ENCODE measurements at places on chromosomes 7 and 10.

DNA sequence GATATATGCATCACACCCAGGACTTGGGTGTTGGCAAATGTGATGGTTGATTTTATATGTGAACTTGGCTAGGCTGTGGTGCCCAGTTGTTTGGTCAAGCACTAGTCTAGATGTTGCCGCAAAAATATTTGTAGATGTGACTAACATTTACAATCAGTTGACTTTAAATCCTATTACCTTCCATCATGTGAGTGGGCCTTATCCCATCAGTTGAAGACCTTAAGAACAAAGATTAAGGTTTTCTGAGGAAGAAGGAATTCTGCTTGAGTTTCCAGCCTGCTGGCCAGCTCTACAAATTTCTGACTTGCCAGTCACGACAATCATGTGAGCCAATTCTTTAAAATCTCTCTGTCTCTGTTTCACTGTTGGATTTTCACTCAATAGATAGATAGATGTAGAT lies 20.3 kb downstream of the TSPAN13 start:
- H3K36me3 ChIP-seq, result peaks cover 2% of the 10 kb centered on the region
- no peaks in the 10 kb centered on the region for H3K27me3 ChIP-seq
- H3K4me3 ChIP-seq, result no peak overlapping the region

- no peaks in the 10 kb centered on the region for H3K36me3 ChIP-seq
- H3K27ac ChIP-seq, result no peak overlapping the region
- H3K4me3 ChIP-seq, result no peak overlapping the region
- no peaks in the 10 kb centered on the region for H3K27me3 ChIP-seq
- DNase-seq, result no peak
These were observed 81.9 kb upstream of the PDCD4 start for GRCh38 chr10:110789604-110790433.

DNA sequence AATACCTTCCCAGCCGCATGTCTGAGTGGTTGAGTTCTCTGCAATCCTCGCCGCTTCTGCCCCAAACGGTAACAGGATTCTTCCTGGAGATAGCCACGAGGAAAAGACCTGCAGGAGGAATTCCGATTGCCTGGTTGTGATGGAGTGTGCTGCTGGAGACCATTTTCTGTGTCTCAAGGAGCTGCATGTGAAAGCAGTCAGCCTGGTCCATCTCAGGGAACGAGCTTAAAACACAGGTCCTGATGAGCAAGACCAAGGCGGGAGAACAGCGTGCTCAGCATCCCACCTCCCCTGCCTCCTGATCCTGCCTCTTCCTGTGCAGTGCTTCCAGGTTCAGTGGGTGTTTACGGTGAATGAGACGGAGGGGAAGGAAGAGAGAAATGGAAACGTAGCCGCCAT lies 26.5 kb downstream of the VIPR2 start:
- no peaks in the 10 kb centered on the region for H3K27me3 ChIP-seq
- no peaks in the 10 kb centered on the region for H3K36me3 ChIP-seq
- no peak overlapping the region for H3K4me3 ChIP-seq
- no peak for DNase-seq
- no peak overlapping the region for H3K27ac ChIP-seq
- H3K4me1 ChIP-seq, result no peaks in the 10 kb centered on the region

DNA sequence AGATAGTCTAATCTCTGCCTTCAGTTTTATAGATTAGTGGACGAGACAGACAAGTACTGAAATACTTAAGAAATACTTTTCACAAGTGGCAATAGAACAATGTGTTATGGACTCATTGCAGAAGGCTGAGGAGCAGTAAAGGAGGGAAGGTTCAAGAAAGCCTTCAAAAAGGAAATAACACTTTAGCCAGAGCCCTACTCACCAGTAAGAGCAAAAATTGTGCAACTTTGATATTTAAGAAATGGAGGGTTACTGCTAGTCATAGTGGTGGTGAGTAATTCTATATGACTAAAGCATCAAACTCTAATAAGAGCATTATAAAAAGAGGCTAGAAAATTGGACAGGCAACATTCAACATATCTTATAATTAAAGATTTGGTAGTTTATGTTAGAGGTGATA lies 28.8 kb downstream of the PTPN12 start:
- H3K27ac ChIP-seq, result no peak overlapping the region
- H3K4me3 ChIP-seq, result no peak overlapping the region
- H3K36me3 ChIP-seq, result peaks cover 4% of the 10 kb centered on the region
- no peaks in the 10 kb centered on the region for H3K27me3 ChIP-seq
- H3K4me1 ChIP-seq, result peaks cover 5% of the 10 kb centered on the region

- no peak for DNase-seq
- no peaks in the 10 kb centered on the region for H3K4me1 ChIP-seq
- no peaks in the 10 kb centered on the region for H3K36me3 ChIP-seq
- H3K4me3 ChIP-seq, result no peak overlapping the region
- H3K27ac ChIP-seq, result no peak overlapping the region
These were observed 733.7 kb upstream of the IGFBP3 start for GRCh38 chr7:46654546-46655443.
